Activated naive CD4-positive, alpha-beta T cell treated with anti-CD3 and anti-CD28 coated beads, Interleukin-2, amount 10 ng/mL, durations not matched to agents 5 hours and 36 hours (primary cell): ENCODE measurements at places on chromosomes 12 and 14. TPM values are rescaled to one million over a fixed set of nuclear protein-coding genes. Genes with fewer than 3 reads are reported as not detected.

SPIC gene
- not detected for total RNA-seq

CEBPE gene
- total RNA-seq = 0.96 TPM

SNRNP35 gene
- 36.5 TPM for total RNA-seq

TMEM253 gene
- total RNA-seq = not detected

MORN3 gene
- 3.3 TPM for total RNA-seq

IL22 gene
- not detected for total RNA-seq

TBC1D30 gene
- total RNA-seq = 0.24 TPM

SLC6A12 gene
- not detected for total RNA-seq

P2RX2 gene
- total RNA-seq = not detected

MSRB3 gene
- total RNA-seq = not detected

POLE2 gene
- 21.3 TPM for total RNA-seq

ACSM4 gene
- not detected for total RNA-seq

IAPP gene
- total RNA-seq = not detected

ZNF385A gene
- total RNA-seq = 0.29 TPM

RFX4 gene
- not detected for total RNA-seq

ADGRD1 gene
- not detected for total RNA-seq
